ENCODE measurements at places on chromosomes 4 and X. TPM values are rescaled to one million over a fixed set of nuclear protein-coding genes. Genes with fewer than 3 reads are reported as not detected.

DNA sequence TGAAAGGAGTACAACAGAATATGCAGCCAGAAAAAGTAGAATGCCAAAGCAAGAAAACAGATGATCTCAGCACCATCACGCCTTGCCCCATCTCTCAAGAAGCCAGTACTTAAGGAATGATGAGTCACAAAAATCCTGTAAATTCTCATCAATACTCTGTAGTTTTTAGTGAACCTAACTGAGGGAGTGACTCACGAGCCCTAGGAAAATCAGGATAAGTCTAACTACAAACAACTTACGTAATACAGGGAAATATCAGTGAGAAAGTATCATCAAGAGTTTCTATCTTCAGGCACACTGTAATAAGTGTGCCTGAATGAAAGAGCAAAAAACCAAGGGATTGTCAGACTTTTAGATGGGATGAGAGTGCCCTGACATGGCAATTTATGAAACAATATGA, 644.4 kb downstream of the STPG2 start:
- no peak for DNase-seq

The ATP1B4 gene
- polyA plus RNA-seq, result not detected

DNA sequence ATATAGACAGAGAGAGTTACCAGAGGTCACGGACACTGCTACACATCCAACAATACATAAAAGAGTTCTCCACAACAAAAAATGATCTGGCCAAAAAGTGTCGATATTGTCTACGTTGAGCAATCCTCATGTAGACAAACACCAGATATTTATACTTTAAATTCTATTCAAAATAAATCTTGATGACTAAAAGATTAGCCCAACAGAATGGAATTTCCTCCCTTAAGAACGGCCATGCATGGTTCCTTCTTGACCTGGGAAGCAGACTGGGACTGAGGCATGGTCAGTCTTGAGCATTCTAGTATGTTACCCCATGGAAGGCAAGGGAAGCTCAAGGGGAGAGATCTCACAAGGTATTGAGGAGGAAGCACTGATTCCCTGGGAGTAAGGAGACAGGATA, 43.5 kb downstream of the LHFPL1 start:
- no peak for DNase-seq

The PDZD4 gene
- polyA plus RNA-seq, result 11.5 TPM

DNA sequence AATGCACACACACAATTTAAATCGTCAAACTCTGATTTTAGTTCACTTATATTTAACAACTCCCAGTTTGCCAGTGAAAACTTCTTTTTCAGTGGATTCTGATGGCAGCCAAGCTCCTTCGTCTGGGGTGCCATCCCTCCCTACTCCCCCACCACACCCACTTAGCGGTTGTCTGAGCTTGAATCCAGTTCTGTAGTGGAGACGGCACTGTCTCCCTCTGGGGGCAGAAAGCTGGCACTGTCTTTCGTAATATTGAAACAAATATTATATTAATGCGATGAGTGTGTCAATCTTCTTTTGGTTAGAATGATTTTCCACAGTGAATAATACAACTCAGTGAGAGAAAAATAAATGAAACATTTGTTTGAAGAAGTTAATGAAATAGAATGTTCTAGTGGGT, 5.4 kb downstream of the MEPE start:
- DNase-seq, result no peak

The RS1 gene
- 0.17 TPM for polyA plus RNA-seq

All from renal cortex interstitium (tissue), 15 donors.